Stimulated activated CD4-positive, alpha-beta T cell treated with anti-CD3 and anti-CD28 coated beads, Interleukin-12 subunit alpha, Interleukin-12 subunit beta, amount 100 ng/mL, for 4 hours (primary cell): ENCODE measurements at places on chromosomes 16 and 17.

- DNase-seq, result no peak
These were observed 20.0 kb upstream of the RNF135 start for GRCh38 chr17:30950669-30951399.

GRCh38 chr17:57284984-57285646 is 28.8 kb downstream of the MSI2 start:
- peak; percentile 29 for DNase-seq

- DNase-seq, result no peak
These were observed 77.5 kb upstream of the N4BP1 start for GRCh38 chr16:48687421-48688038.

GRCh38 chr17:20010936-20011335 is 1.8 kb downstream of the SPECC1 start:
- no peak for DNase-seq

DNA sequence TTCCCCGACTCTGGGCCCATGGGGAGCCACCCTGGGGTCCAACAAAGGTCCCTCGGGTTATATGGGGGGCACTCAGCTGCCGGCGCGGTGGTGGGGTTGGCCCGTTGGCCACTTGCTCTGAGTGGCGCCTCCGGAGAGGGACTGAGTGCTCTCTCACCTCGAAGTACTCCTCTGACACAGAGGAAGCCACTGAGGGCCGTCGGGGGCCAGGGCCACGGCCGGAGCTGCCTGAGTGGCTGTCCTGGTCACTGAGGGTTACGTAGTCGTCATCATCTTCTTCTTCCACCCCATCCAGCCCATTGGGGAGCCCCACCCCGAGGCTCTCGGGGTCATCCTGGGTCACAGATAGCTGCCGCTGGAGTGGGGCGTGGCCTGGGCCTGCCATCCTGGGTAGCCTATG is 25.7 kb downstream of the SLC5A10 start:
- no peak for DNase-seq

- no peak for DNase-seq
These were observed 36.9 kb downstream of the YPEL2 start for GRCh38 chr17:59368218-59368857.

DNA sequence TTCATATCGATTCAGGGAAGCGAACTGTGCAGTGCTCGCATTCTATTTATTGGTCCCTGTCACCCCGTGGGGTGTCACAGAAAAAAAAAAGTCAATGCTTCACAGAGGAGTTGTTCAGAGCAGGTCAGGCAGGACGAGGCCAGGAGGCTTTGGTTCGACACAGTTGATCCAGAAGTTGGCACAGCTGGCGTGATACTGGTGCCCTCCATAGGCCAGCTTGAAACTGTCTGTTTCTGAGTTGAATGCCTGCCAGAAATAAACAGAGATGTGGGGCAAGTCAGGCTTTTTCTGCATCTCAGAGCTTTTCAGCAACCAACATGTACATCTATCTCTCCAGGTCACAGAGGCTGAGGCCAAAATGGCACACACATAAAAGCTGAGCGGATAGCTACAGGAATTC is 29.1 kb downstream of the DUSP14 start:
- no peak for DNase-seq

DNA sequence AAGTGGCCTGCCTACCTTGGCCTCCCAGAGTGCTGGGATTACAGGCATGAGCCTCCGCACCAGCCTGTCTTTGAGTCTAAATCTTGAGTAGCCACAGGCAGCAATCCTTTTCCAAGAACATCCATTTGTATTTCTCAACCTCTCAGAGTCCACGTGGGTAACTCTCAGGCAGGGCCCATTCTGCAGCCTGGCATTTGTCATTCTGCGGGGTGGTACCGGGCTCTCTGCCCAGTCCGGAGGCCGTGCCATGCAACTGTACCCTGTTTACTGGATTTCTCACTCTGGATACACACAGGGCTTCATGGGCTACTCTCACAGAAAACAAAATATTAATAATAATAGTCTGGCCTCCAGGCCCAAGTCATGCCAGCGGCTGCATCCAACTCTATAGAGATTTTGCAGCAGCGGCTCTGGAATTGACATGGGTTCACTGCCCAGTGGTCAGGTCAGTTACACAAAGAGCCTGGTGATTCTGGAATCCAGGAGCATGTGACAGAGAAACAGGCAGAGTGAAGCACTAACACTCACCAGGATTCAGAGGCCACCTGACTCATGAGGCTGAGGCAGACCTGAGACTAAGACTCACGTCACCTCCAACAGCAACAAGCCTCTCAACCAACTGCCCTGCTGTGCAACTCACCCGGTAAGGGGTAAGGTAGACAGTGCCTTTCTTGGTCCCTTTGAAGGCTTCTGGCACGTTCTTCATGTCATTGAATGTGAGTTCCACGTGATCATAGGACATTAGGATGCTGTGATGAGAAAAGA is 4.0 kb downstream of the WBP2 start:
- DNase-seq, result no peak

DNA sequence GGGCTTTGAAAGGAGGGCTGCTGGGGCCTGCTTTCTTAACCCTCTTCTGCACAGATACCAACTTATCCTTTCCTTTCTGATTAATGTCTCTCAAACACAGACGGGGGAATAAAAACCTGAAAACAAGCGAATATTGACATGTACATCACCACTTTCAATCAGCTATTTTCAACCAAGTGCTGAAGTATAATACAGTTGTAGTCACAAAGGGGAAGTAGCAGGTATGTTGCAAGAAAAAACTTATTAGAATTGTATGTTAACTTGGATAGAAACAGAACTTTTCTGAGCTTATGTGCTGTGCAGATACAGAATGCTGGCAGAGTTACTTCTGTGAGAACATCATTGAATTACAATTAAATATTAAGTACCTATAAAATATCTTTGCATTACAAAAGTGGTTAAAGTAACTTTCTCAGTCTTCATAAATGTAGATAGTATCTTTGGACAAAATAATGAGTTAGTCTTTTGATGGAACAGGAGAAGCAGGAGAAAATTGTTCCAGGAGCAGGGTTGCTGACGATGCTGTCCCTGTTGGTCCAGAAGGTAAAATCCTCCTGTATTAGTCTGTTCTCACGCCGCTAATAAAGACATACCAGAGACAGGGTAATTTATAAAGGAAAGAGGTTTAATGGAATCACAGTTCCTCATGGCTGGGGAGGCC is 59.5 kb downstream of the RPTOR start:
- DNase-seq, result no peak

DNA sequence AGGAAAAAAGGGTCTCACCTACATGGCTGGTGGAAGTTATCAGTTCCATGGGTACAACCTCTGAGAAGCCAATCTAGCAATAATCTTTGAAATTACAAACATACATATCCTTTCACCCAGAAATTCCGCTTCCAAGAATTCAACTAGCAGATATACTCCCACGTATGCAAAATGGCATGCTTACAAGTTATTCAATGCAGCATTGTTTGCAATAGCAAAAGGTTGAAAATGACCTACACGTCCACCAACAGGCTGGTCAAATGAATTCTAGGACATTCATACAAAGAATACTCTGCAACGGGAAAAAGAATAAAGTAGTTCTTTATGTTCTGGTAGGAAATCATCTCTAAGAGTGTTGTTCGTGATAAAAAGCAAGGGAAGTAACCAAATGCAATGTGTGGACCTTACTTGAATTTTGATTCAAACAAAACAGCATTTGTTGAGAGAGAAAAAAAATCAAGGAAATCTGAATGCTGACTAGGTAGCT is 63.7 kb upstream of the NLK start:
- DNase-seq, result no peak

DNA sequence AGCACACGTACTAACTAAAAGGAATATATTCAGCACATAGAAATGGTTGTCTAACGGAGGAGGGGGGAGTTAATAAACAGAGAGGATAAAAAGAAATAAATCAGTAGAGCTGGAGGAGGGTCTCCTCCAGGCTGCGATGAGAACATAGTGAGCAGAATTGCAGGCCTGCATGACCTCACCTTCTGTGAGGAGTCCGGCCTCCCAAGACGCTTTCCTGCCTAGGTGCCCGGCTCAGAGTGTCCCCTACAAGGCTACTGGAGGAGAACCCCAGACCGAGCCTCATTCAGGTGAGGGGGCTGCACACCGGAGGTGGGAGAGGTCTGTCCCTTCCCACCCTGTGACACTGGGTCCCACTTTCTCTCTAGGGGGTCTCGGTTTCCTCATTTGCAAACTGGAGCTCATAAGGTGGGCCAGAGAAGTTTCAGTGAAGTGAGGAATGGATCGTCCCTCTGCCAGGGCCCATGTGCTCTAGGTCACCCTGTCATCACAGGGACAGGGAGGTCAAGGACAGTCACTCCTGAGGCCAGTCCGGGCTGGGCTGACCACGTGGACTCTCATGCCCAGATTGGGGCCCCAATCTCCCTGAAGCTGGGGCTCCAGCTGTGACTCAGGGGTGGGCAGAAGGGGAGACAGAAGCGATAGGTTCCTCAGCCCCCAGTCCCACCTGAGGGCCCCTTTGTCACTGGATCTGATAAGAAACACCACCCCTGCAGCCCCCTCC is 3.3 kb upstream of the HBM start:
- no peak for DNase-seq

GRCh38 chr17:56213031-56213430 is 59.8 kb downstream of the ANKFN1 start:
- no peak for DNase-seq

DNA sequence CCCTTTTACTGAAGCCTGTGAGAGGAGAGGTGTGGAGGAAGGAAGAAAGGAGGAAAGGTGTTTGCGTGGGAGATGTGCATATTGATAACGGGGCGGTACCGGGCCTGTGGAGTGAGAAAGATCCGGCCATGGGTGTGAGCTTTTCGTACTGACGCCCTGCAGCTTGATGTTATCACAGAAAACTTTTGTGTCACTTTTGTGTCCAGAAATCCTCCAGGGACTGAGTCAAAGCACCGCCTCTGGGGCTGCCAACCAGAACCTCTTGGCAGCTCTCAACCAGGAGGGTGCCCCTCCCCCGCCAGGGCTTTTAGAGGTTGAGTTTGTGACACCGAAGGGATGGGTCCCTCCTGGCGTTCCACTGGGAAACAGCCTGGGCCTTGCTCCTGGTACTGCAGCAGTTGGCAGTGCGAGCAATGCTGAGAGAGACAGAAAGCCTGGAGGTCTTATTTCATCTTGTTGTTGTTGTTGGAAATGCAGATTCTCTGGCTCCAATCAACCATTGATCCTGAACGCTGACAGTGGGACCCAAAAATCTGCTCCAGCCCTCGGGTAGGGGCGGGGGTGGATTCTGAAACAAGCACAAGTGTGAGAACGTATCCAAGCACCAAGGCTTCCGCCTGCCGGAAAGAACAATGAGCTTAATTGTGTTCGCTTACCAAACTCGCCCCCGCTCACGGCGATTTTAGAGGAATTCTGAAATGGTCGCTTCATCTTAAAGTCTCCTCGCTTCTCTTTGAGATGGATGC is 65.0 kb downstream of the CRISPLD2 start:
- DNase-seq, result no peak

DNA sequence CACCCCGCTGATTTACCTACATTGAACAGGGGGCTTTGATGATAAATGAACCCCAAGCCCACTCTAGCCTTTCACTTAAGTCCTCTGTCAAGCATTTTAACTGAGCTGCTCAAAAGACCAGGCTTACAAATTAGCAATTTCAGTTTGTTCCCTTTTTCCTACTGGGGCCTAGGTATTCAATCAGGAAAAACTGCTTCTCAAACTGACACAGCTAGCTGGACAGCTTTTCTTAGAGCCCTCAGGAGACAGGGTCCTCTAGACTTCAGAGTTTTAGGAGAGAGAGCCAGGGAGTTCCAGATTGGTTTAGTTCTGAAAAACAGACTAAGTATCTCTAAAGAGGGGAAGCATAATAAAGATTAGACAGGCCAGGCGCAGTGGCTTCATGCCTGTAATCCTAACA is 6.2 kb upstream of the HEXIM2 start:
- no peak for DNase-seq

DNA sequence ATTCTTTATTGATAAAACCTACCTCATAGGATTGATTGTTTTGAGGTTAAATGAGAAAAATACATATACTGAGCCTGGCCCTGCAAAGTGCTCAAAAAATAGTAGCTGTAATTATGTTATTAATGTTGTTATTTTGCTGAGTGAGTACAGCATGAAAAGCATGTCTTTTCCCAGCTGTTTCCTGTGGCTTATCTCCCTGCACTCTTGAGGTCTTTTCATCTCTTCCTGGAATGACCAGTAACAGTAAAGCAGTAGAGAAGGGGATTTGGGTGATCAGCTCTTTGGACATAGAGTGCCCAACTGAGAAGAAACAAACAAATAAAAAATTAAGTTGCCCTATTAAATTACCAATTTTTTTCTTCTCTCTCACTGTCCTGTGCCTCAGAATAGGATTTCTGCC is 53.7 kb downstream of the NFAT5 start:
- no peak for DNase-seq

GRCh38 chr16:65176603-65177002 is 54.7 kb upstream of the CDH11 start:
- DNase-seq, result no peak

- DNase-seq, result no peak
These were observed 52.8 kb downstream of the ABR start for GRCh38 chr17:1126801-1127550.

DNA sequence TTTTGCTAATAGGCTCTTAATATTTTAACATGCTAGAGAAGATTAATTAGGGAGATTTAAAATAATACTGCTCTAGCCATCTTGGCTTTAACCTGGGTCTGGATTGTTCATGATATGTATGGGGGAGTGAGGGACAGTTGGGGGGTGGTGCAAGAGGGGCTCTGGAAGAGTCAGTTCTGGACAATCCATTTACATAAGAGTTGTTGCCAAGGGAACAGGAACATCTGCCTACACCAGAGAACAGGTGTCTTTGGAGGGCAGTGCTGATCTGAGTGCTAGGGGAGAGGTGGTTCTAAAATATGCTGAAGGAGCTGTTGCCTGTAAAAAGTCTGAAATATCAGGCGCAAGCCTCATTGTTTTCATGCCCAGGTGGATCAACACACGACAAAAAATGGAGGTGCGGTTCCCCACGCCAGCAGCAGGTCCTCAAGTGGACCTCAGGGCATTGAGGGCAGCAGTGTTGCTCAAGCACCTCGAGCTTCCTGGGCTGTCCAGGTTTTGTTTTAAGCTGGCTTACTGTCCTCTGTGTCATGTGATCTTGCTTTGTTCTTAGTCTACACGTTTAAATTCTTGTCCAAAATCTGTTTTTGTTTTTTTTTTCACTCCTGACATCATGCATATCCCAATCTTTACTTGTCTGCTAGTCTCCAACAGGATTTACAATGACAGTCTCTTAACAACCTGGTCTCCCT is 25.4 kb upstream of the WSB1 start:
- DNase-seq, result no peak

DNA sequence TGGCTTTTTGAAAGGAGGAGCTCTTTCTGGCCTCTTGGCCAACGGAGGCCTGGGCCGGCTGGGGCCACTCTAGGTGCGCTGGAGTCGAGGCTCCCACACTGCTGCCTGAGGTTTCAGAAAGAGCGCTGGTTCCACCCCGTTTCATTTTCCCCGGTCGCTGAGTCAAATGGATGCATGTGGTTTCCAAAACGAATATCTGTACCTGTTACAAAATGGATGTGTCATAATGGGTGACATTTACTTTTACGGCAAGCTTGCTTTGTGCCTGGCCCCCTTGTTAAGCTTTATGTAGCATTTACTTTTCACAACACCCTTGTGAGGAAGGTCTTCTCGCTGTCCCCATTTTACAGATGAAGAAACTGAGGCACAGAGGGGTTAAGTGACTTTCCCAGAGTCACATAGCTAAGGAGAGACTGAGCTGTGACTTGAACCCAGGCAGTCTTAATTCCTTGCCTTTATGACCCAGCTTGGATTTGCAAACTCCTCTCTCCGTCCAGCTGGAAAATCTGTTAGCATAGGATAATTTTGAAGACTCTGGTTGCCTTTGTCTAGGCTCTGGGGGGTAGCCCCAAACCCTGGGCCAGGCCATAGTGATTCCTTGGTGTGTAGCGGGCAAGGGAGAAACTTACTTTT is 10.6 kb downstream of the KSR1 start:
- peak; percentile 66 for DNase-seq
